Activated T-helper 1 cell treated with anti-CD3 and anti-CD28 coated beads, Interleukin-2, amount 50 U/mL, for 16 hours (primary cell): ENCODE measurements at places on chromosomes 3 and 15.

- DNase-seq = no peak
Observed at GRCh38 chr3:40779039-40779438, 254.3 kb downstream of the ZNF621 start.

DNA sequence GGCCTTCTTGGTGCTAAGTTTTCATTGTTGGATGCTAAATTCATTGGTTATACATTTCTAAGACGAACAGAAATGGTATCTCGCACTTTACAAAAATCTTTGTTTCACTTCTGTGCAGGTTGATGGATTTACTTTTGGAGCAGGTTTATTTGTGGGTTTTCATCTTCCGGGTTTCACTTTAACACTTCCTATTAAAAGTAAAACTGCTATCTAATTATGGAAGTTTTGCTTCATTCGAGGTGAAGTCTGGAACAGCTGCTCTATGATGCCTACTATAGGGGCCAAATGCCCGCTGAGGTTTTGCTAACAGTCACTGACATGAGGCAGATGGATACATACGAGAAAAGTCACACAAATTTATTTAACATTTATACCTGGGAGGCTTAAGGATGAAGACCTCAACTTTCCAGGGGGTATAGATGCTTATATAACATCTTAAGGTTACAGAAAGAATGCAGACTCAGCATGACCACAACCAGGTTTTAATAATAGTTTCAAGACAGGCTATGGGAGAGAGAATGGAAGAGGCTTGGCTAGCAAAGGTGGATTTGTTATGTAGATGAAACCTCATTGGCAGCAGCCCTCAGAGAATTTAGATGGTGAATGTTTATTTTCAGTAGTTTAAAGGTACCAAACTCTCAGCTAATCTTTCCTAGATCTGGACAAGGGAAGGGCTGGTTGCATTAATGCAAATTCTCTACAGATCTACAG lies 54.2 kb downstream of the OSTN start:
- no peak for DNase-seq

GRCh38 chr3:127221037-127221436 lies 28.1 kb downstream of the PRR23E start:
- DNase-seq = no peak

DNA sequence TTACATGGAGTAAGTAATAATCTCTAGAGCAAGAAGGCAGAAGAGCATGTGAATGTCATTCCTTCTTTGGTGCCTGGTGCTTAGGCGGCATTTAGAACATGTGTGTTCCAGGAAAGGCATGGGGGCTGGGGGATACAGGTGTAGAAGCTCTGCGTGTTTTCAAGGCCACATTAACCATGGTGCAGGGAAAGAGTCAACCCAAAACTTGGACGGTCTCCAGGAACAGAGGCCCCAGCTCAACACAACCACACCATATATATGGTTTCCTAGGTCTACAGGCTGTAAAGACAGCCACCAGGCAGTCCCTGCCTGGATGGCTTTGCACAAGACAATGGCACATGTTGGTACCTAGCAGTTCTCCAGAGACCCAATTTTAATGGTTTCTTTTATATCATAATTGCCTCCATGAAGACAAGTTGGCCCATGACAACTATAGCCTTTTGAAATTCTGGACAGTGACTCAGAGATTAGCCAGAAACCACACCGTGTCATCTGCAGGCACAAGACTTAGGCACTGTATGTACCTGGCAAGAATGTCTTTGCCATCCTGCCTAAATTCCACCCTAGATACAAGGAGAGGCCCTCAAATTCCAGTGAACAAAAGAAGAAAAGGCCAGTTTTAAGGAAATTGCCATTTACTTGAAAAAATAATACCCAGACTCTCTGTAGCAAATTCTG lies 25.0 kb upstream of the DGKG start:
- DNase-seq = no peak

- no peak for DNase-seq
Observed at GRCh38 chr3:141276398-141276797, 44.8 kb downstream of the PXYLP1 start.

DNA sequence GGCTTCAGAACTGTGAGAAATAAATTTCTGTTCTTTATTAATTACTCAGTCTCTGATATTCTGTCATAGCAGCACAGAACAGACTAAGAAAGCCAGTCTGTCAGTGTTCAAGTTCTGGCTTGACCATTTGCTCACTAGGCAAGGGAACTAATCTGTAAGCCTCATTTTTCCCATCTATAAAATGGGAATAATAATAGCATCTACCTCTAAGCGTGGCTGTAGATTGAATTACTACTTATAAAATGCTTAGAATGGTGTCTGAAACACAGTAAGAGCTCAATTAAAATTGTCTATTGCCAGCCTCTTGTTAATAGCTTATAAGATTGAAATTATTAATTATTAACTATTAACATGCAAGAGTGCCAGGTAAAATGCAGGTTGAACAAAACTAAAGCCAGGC lies 209.7 kb upstream of the LRRFIP2 start:
- no peak for DNase-seq

GRCh38 chr15:45128971-45129639 lies 574 bp downstream of the DUOXA1 start:
- DNase-seq = no peak

GRCh38 chr3:110654843-110655502 lies 416.6 kb upstream of the NECTIN3 start:
- DNase-seq = no peak

GRCh38 chr3:172666181-172666872 lies 44.5 kb downstream of the NCEH1 start:
- DNase-seq = no peak

DNA sequence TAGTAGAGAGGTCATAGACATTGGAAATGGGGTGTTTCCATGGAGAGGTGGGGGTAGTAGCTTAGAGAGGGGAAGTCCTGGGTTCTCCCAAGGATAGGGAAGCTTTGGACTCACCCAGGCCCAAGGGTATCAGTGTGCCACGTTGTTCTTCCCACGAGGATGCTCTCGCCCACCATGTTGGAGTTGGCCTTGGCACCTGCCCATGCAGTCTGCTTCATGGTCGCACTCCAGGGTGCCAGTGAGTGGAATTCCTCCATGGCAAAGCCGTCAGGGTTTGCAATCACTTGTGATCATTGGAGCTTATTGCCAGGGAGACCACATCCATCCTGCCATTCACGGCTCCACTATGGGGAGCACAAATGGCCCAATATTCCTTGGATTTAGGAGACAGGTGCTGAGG lies 60.6 kb downstream of the GRIP2 start:
- DNase-seq = no peak

- DNase-seq = no peak
Observed at GRCh38 chr15:90588427-90588826, 58.7 kb downstream of the CRTC3 start.

DNA sequence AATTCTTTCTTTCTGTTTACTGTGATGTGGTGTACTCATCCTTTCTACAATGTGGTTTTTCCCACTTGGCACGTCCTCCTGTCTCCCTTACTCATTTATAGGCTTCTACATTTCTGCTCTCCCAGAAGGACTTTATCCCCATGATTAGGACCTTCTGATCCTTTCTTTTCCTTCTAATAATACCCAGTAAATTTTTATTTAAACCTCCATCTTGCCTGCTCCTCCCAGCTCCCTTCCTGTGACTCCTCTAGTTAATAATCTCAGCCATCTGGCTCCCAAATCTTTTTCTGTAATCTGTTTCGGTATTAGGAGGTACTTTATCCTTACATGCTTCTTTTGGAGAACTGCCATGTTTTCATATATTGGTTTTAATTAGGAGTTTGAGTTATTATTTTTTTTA lies 11.2 kb upstream of the P2RY1 start:
- no peak for DNase-seq

GRCh38 chr3:37984051-37984450 lies 6.5 kb upstream of the VILL start:
- DNase-seq = no peak

DNA sequence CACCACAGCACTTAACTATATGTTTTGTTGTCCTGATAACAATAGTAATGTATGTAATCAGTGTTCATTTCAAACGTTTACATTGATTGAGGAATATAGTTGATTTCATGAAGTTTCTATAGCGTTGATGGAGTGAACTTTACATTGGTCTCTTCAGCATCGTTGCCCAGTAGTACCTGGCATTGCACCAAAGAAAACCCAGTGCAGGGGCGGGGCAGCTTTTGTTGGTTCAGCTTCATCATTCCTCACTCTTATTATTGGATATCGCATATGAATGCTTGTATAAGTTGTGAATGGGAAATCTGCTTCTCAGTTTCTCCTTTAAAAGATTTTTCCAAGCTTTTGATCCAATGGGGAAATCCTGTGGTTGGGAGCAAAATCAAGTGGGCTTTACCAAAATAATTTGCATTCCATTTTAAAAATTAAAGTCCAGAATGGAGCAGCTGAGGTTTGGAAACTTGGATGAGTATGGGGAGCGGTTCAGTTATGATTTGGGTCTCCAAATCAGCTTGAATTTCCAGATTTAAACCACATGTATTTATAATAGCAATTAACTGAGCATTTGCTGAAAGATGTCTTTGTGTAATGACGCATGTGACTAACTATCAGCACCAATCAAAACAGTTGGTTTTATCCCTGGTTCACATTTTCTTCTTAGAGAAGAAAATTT lies 213.7 kb downstream of the ALCAM start:
- DNase-seq = no peak

- DNase-seq = no peak
Observed at GRCh38 chr15:98358971-98359370, 289.4 kb upstream of the IGF1R start.

DNA sequence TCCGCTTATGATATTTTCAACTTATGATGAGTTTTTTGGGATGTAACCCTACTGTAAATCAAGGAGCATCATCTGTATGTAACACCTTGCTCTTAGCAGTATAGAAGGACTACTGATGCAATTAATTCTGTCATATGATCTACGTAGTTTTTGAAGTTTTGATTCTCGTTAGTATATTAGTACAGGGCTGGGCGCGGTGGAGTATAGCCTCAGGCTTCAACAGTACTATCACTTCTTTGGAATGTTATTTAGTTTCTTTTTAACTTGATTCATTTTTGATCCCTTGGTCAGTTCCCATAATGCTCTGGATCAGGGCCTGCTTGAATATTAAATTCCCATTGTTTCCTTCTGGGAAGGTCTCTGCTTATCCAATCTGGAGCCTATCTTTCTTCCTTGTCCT lies 23.9 kb upstream of the AP4E1 start:
- no peak for DNase-seq

GRCh38 chr15:47410247-47410646 lies 307.1 kb upstream of the SEMA6D start:
- DNase-seq = no peak

GRCh38 chr3:70247955-70248354 lies 64.5 kb downstream of the MDFIC2 start:
- no peak for DNase-seq

DNA sequence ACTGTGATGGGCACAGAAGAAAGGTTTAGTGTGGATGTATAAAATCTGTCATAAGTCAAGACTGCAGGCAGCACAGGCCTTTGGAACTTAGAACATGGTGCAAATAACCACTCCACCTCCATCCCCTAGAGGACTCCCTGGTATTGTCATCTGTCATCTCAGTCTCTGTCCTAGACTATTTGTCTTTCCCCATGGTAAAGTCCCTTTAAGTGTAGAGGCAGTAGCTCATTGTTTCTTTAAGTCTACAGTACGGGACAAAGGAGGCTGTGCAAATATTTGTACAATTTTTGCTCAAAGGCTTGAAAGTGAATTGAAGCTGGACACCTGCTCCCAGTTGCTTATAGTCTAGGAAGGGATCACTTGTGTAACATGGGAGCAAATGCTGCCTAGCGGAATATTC lies 3.2 kb upstream of the PXYLP1 start:
- DNase-seq = no peak

GRCh38 chr15:40933517-40933902 lies 4.4 kb downstream of the DLL4 start:
- DNase-seq = no peak

- no peak for DNase-seq
Observed at GRCh38 chr3:27228805-27229204, 140.4 kb downstream of the NEK10 start.

DNA sequence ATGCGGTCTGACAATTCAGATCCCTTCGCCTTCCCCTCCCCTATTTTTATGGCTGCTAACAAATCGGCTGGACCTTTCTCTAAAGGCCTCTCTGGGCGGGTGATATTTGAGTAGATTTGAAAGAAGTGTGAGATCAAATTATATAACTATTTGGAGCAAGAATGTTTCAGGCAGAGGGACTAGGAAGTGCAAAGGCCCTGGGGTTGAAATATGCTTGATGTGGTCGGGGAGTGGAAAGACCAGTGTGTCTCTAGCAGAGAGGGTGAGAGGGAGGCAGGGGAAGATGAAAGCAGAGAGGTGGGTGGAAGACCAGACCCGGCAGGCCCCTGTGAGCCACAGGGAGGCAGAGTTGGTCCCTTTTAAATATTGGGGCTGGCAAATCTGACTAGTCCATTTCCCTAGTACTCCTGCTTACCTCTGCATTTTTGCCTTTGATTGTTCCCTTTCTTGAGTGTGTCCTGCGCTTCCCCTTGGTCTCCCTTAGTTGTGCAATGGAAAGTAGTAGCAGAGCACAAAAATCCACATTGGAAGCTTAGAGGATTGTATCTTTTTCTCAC lies 32.3 kb downstream of the SLCO3A1 start:
- no peak for DNase-seq

- DNase-seq = no peak
Observed at GRCh38 chr3:13318626-13319470, 101.3 kb downstream of the NUP210 start.

DNA sequence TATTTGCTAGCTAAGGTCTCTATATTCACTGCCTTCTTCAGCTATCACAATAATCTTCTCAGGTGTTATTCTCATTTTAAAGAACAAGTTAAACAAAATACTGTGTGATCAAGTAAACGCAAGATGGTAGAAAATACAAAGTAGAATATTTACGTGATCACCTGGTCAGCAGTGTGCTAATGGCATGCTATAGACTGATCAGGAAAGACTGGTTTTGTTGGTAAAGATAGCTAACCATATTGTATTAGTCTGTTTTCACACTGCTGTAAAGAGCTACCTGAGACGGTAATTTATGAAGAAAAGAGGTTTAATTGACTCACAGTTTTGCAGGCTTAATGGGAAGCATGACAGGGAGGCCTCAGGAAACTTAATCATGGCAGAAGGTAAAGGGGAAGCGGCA lies 50.4 kb downstream of the ZBTB38 start:
- DNase-seq = no peak

DNA sequence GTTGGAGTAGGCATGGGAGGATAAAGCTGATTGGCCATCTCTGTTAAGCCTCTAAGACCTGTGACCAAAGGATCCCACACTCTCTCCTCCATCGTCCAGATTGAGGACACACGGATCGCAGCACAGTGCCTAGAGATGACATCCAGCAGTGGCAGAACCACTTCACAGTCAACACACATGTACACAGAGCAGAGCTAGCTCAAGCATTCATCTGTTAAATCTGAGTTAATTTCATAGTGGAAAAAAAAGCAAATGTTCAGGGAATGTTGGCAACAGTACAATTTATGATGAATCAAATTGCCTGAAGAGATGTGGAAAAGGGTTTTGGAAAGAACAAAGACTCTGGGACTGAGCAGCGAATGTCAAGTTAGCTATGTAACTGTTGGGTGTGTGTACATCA lies 108.1 kb upstream of the PLAAT1 start:
- no peak for DNase-seq

DNA sequence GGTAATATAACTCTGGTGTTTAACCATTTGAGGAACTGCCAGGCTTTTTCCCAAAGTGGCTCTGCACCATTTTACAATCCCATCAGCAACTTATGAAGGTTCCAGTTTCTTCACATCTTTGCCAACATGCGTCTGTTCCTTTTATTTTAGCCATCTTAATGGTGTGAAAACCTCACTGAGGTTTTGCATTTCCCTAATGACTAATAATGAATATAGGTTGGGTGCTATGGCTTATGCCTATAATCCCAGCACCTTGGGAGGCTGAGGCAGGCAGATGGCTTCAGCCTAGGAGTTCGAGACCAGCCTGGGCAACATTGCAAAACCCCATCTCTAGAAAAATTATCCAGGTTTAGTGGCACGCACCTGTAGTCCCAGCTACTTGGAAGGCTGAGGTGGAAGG lies 210.6 kb downstream of the TCF12 start:
- DNase-seq = no peak
